Stimulated activated CD4-positive, alpha-beta T cell treated with anti-CD3 and anti-CD28 coated beads, TNF-alpha, amount 100 ng/mL, for 1 hour (primary cell): ENCODE measurements at places on chromosomes 7 and 10.

GRCh38 chr10:95276367-95277200 lies 14.2 kb downstream of the PDLIM1 start:
- no peak for DNase-seq

DNA sequence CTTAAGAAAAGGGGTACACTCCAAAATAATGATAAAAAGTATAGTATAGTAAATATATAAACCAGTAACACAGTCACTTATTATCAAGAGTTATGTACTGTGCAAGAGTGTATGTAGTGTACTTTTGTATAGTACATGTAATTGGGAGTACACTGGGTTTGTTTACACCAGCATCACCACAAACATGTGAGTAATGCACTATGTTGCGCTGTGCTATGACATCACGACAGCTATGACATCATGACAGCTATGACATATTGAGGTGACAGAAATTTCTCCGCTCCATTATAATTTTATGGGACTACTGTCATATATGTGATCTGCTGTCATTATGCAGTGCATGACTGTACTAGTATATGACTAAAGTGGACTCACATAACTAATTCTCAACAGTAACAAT lies 84.6 kb downstream of the KMT2C start:
- no peak for DNase-seq

GRCh38 chr10:44935201-44935965 lies 24.2 kb upstream of the RASSF4 start:
- no peak for DNase-seq

GRCh38 chr7:39507866-39508551 lies 58.2 kb upstream of the YAE1 start:
- DNase-seq, result no peak

GRCh38 chr10:89702121-89702480 lies 711 bp downstream of the KIF20B start:
- no peak for DNase-seq

GRCh38 chr7:49247759-49248158 lies 323.4 kb downstream of the CDC14C start:
- DNase-seq, result no peak
